ENCODE measurements at places on chromosomes 3 and 15.

DNA sequence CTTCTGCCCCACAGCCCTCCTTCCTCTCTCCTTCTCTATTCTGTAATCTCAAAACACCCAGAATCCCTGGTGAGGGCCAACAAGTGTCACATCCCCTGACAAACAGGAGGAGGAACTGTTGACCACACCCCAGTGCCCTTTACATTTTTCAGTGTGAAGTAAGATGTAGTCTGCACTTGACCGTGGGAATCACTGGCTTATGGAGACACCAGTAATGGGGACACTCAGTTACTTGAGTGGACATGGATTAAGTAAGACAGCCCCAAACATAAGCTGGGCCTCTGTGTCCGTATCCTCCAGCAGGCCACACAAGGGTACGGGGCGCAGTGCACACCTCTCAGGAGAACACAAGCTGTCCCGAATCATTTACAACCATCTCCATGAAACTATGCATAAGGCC lies 28.4 kb upstream of the LIMD1 start:
- DNase-seq = no peak

DNA sequence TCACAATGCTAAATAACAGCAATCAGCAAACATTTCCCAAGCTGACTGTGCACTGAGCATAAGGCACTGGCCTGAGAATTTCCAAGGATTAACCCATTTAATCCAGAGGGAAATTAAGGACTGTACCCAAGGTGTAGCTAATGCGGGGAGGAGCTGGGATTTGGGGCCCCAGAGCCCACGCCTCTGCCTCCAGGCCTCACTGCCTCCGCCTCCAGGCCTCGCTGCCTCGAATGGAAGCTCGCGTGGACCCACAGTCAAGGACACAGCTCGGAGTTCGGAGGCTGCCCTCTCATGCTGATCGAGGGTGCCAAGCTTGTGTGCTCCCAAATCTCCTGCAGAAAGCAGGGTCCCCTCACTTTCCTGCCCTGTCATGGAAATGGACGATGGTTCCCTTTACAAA lies 76.5 kb upstream of the SNRPA1 start:
- DNase-seq = no peak

GRCh38 chr15:37873336-37873735 lies 61.1 kb upstream of the TMCO5A start:
- DNase-seq = no peak

- no peak for DNase-seq
Observed at GRCh38 chr15:99967841-99968371, 234.7 kb upstream of the LYSMD4 start.

- no peak for DNase-seq
Observed at GRCh38 chr3:46882377-46883053, 5.0 kb downstream of the PTH1R start.

GRCh38 chr3:141528800-141529199 lies 42.0 kb downstream of the RASA2 start:
- DNase-seq = peak; percentile 8

- DNase-seq = no peak
Observed at GRCh38 chr3:49634736-49635135, 39.4 kb upstream of the APEH start.

DNA sequence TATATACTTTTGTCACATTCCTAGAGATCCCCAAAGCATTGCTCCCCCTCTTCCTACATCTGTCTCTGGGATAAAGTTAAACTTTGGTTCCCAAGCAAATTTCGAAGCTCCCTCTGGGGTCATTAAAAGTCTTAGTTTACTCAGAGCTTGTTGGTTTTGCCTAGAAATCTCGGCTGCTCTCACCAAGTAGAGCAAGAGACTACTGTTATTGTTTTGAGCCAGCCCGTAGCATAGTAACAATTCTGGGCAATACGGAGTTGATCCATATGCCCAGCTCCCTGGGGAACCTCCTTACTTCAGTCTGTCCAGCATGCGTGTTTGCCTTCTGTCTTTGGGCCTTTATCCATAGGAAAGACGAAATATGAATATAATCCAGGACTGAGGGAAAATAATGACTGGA lies 10.0 kb upstream of the P3H2 start:
- DNase-seq = no peak

GRCh38 chr3:119219069-119219468 lies 21.6 kb downstream of the B4GALT4 start:
- no peak for DNase-seq
